ENCODE measurements at places on chromosomes 1 and 21.

- no peaks in the 10 kb centered on the region for H3K27me3 ChIP-seq
- H3K36me3 ChIP-seq: no peaks in the 10 kb centered on the region
- no peaks in the 10 kb centered on the region for H3K4me1 ChIP-seq
- no peak for DNase-seq
- H3K27ac ChIP-seq: no peak overlapping the region
Measured at GRCh38 chr1:77322061-77322900, 40.5 kb downstream of the AK5 start.

DNA sequence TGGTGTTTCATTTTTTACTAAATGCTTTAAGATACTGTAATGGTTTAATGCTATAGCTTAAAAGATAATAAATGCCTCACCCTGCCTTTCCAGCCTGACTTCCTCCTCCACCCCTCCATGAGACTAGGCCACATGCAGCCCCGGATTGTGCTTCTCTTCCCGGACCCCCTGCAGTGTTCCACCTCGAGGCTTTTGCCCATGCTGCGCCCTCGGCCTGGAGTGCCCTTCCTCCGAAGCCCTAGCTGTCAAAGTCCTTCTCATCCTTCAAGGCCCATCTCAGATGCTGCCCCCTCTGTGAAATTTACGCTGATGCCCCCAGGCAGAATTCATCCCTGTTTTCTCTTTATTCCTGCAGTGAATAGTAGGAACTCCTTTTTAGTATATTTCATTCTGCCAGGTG, 98.5 kb downstream of the ATP5PO start:
- H3K27me3 ChIP-seq: no peaks in the 10 kb centered on the region
- H3K36me3 ChIP-seq: no peaks in the 10 kb centered on the region
- H3K4me1 ChIP-seq: peaks cover 19% of the 10 kb centered on the region
- H3K27ac ChIP-seq: no peak overlapping the region
- DNase-seq: no peak
- H3K4me3 ChIP-seq: no peak overlapping the region

DNA sequence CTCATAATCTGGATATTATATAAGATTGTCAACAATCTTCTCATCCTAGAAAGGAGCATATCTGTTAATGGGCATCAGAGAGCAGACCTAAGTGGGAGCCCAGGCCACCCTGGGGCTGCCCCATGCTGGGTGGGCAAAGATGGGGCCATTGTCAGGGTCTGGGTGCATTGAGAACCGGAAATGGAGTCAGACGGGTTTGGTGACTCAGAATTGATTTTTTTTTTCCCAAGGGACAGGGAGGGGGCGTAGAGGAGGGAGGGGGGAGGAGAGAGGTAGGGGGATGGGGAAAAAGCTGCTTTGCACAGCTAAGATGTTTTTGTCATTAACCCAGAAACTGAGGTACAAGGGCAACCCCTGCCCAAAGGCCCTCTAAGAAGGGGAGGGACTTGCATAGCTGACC, 1.3 kb downstream of the ATXN7L2 start:
- no peaks in the 10 kb centered on the region for H3K27me3 ChIP-seq
- H3K36me3 ChIP-seq: no peaks in the 10 kb centered on the region
- no peak overlapping the region for H3K27ac ChIP-seq

DNA sequence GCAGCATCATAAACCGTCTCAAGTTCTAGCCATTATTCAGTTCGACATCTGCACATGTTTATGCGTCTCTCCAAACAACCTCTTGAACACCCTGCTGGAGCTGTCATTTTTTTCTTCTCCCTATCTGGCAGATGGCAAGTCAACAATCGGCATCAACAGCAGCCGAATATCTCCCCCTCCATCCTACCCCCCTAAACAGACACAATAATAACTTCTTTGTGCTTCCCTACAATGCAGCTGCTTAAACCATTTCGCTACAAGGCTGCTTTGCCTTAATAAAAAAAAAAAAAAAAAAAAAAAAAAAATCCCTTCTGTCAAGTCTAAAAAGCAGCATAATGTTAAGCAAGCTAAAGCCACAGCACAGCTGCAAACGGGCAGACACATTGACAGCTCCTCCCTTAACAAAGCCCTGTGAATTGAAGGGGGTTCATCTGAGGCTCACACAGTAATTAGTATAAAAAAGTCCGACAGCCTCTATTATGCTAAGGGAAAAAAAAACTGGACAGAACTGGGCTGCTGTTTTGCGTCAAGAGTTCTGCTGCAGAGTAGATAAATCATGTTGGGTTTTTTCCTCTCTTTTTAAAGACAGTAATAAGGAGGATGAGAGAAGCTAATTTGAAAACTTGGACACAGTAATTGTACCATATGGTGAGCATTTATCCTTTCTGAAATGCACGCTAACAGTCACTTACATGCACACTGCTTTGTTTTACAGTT, 136.4 kb downstream of the AKT3 start:
- no peak overlapping the region for H3K4me3 ChIP-seq
- H3K4me1 ChIP-seq: no peaks in the 10 kb centered on the region
- no peaks in the 10 kb centered on the region for H3K36me3 ChIP-seq
- no peaks in the 10 kb centered on the region for H3K27me3 ChIP-seq
- no peak overlapping the region for H3K27ac ChIP-seq
- DNase-seq: no peak

GRCh38 chr1:14245954-14246353, 352.5 kb upstream of the KAZN start:
- no peak overlapping the region for H3K4me3 ChIP-seq
- H3K4me1 ChIP-seq: no peaks in the 10 kb centered on the region
- H3K36me3 ChIP-seq: no peaks in the 10 kb centered on the region
- DNase-seq: no peak
- no peaks in the 10 kb centered on the region for H3K27me3 ChIP-seq

DNA sequence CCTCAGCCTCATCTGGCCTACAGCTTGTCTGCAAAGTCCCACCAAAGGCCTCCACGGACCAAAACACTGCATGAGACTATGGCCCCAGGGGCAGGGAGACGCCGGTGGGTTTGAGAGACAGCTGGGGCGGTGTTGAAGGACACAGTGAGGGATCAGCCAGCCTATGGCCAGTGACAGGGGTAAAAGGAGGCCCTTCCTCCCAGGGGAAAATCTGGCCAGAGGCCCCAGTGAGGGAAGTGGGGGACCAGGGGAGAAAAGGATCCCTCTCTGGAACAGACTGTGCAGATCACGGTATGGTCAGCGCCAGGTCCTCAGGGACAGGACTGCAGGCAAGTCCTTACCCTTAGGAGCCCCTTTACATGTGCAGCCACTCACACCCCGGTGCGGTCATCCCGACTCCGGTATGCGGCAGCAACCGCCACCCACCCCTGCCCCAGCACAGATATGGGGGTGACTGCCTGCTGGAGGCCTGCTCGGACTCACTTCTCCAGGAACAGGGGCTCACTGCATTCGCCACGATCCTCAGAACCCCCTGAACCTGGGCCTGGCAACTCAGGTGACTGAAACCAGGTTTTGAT, 1.3 kb downstream of the CERS2 start:
- H3K27ac ChIP-seq: peak overlapping the region; percentile 30
- H3K4me1 ChIP-seq: peaks cover 29% of the 10 kb centered on the region

GRCh38 chr1:43600033-43601020, 49.6 kb upstream of the KDM4A start:
- no peaks in the 10 kb centered on the region for H3K36me3 ChIP-seq
- H3K27me3 ChIP-seq: no peaks in the 10 kb centered on the region
- DNase-seq: no peak
- no peaks in the 10 kb centered on the region for H3K4me1 ChIP-seq

GRCh38 chr1:235635938-235636662, 13.5 kb downstream of the GNG4 start:
- DNase-seq: no peak
- no peak overlapping the region for H3K4me3 ChIP-seq
- no peaks in the 10 kb centered on the region for H3K27me3 ChIP-seq
- no peaks in the 10 kb centered on the region for H3K36me3 ChIP-seq
- peaks cover 3% of the 10 kb centered on the region for H3K4me1 ChIP-seq
- no peak overlapping the region for H3K27ac ChIP-seq

- no peaks in the 10 kb centered on the region for H3K36me3 ChIP-seq
- H3K27me3 ChIP-seq: no peaks in the 10 kb centered on the region
- H3K4me3 ChIP-seq: no peak overlapping the region
- no peaks in the 10 kb centered on the region for H3K4me1 ChIP-seq
- DNase-seq: no peak
- no peak overlapping the region for H3K27ac ChIP-seq
Measured at GRCh38 chr1:60170709-60171108, 97.1 kb upstream of the C1orf87 start.

- H3K4me1 ChIP-seq: no peaks in the 10 kb centered on the region
- no peaks in the 10 kb centered on the region for H3K36me3 ChIP-seq
- no peak overlapping the region for H3K4me3 ChIP-seq
- H3K27ac ChIP-seq: no peak overlapping the region
Measured at GRCh38 chr21:21997390-21998333, 999.5 kb downstream of the NCAM2 start.

GRCh38 chr21:28953247-28953646, 39.4 kb downstream of the LTN1 start:
- H3K36me3 ChIP-seq: no peaks in the 10 kb centered on the region
- no peaks in the 10 kb centered on the region for H3K4me1 ChIP-seq
- no peaks in the 10 kb centered on the region for H3K27me3 ChIP-seq
- no peak for DNase-seq

DNA sequence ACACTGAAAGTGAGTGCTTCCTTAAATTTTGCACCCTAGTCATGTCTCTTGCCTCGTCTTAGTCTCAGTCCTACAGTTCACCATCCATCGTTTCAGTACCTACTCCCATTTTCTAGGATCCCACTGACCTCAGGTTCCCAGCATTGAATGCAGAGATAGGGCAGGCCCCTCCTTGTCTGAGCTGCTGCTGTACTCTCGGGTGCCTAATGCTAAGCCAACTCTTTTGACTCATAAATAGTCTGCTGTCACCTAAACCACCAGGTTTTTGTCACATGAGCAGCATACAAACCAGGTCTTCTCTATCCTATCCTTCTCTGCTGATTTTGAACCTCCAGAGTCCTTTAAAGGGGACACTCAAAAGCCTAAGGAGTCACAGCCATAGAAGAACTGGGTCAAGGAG, 3.0 kb downstream of the ARHGAP30 start:
- no peaks in the 10 kb centered on the region for H3K27me3 ChIP-seq
- DNase-seq: no peak
- no peak overlapping the region for H3K4me3 ChIP-seq
- H3K27ac ChIP-seq: no peak overlapping the region

- peaks cover 19% of the 10 kb centered on the region for H3K4me1 ChIP-seq
- peaks cover 15% of the 10 kb centered on the region for H3K36me3 ChIP-seq
- no peak for DNase-seq
- H3K27me3 ChIP-seq: no peaks in the 10 kb centered on the region
- H3K4me3 ChIP-seq: no peak overlapping the region
Measured at GRCh38 chr1:225981714-225982113, 17.4 kb downstream of the SDE2 start.

DNA sequence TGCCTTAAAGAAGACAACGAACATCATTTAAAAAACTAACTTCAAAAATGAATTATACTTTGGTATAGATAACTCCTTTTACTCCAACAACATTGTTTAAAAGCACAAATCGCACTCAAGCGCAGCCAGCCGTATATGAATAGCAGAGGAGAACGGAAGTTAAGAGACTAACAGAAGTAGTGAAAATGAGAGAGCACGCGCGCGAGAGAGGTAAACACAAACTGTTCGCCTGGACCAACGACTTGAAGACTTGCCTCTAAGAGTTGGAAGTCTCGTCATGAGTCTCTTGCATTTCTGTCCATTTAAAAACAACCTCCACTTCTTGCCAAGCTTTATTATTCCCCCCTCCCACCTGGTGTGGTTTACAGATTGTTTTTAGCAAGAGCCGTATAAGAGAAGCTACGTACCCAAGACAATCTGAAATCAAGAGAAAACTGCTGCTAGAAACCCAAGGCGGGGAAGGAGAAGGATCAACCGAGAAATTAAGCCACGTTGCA, 479 bp downstream of the SELENOF start:
- peak overlapping the region; percentile 79 for H3K27ac ChIP-seq
- peak; percentile 62 for DNase-seq
- H3K4me1 ChIP-seq: peaks cover 17% of the 10 kb centered on the region
- H3K36me3 ChIP-seq: peaks cover 4% of the 10 kb centered on the region
- H3K4me3 ChIP-seq: peak overlapping the region; percentile 95

GRCh38 chr1:221716713-221717484, 25.0 kb downstream of the DUSP10 start:
- H3K36me3 ChIP-seq: no peaks in the 10 kb centered on the region
- H3K4me3 ChIP-seq: no peak overlapping the region
- H3K27ac ChIP-seq: no peak overlapping the region
- H3K4me1 ChIP-seq: no peaks in the 10 kb centered on the region
- H3K27me3 ChIP-seq: no peaks in the 10 kb centered on the region

DNA sequence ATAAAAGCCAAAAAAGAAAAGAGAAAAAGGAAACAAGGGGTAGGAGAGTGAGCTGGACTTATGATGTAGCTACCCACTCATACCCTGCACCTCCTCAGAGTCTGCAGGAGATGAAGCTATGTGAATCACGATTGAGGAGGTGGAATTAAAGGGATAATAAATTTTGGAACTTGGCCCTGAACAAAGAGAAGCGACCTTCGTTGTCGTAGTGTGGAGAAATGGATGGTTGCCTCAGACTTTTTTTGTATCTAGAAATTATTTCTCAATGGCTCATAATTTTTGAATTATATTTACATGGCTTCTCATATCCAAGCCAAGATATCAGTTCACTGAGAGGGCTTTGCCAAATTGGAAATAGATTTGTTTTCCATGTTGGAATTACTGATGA, 37.8 kb upstream of the SIPA1L2 start:
- no peak for DNase-seq
- no peaks in the 10 kb centered on the region for H3K27me3 ChIP-seq
- no peak overlapping the region for H3K4me3 ChIP-seq
- no peaks in the 10 kb centered on the region for H3K36me3 ChIP-seq

DNA sequence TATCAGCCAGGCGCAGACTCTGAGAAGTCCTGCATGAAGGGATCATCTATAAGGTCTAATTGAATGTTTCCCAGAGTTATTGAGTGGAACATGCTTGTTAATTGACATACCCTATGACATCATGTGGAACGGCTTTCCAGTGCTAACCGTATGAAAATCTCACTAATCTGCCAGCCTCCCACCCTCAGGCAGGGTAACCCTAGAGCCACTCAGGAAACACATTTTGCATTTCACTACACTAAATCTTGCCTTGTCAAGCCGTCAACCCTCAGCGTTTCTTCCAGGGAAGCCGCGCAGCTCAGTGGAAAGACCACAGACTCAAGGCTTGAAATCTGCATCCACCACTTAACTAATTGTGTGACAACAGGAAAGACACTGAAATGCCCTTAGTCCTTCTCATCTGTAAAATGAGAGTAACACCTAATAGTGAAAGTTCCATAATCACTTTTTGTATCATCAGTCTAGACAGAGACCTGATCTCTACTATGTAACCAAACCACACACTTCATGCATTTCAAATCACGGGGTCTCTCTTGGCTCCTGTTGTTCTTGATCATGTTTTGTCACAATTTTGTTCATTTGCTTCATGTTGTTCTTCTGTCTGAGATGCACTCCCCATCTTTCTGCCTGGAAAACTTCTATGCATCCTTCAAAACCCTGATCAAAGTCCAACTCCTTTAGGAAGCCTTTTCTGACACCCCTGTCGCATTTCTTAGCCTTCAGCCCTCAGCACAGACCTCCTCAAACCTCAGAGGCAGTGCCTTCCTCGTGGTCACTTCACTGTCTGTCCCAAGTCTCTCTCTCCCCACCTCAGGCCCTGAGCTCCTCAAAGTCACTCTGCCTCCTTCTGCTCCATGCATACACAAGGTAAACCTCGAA, 246.5 kb downstream of the TOMM20 start:
- no peak overlapping the region for H3K27ac ChIP-seq
- no peak overlapping the region for H3K4me3 ChIP-seq
- DNase-seq: no peak
- no peaks in the 10 kb centered on the region for H3K27me3 ChIP-seq
- H3K36me3 ChIP-seq: no peaks in the 10 kb centered on the region

GRCh38 chr1:57329001-57329527, 94.8 kb downstream of the DAB1 start:
- no peaks in the 10 kb centered on the region for H3K36me3 ChIP-seq
- H3K4me3 ChIP-seq: no peak overlapping the region
- no peak for DNase-seq
- H3K4me1 ChIP-seq: no peaks in the 10 kb centered on the region
- no peaks in the 10 kb centered on the region for H3K27me3 ChIP-seq
